ENCODE measurements at places on chromosomes 7 and 10.

- no peak for DNase-seq
Observed at GRCh38 chr10:27743012-27743876, 2.4 kb downstream of the MKX start.

GRCh38 chr10:44685220-44685619 is 225.9 kb upstream of the TMEM72 start:
- DNase-seq = no peak

DNA sequence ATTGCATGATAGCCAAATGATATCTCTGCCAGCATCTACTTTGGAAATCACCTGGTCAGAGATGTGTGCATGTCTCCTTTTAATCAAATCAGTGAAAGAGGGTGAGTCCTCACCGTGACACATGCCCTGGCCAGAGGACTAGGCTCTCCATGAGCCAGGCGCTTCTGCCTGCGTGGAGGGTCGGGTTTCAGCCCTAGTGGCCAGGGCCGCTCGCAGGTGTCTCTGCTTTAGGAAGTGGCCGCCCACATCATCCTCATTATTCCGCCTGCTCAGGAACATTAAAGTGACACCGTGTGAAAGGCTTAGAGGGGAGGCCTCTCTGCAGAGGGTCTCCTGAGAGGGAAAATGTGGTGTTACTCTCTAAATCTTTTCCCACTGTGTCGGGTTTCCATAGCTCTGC is 173.6 kb upstream of the PRKCQ start:
- DNase-seq = no peak

- no peak for DNase-seq
Observed at GRCh38 chr7:154857728-154858681, 144.9 kb downstream of the PAXIP1 start.
